GM04503 (cell line): ENCODE measurements at places on chromosomes 5 and 9.

- no peak for DNase-seq
These were observed 62.1 kb downstream of the CETN3 start for GRCh38 chr5:90347462-90347861.

GRCh38 chr5:180122875-180123274 is 51.3 kb upstream of the RNF130 start:
- no peak for DNase-seq

DNA sequence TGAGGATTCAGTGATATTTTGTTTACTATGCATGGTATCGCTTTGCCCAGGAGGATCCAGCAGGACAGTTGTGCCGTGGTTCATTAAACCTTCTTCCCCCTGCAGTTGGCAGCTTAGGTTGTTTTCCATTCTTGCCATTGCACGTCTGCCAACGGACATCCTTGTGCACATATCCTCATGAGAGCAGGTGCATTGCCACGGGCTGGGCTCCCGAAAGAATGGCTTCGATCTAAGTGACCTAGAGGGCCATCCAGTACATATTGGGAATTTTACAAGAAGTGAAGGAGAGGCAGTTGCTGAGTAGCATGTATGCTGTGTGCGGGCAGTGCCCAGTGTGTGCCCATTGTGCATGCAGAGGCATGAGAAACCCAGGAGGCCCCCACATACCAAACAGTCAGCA is 22.1 kb downstream of the HRH2 start:
- no peak for DNase-seq

DNA sequence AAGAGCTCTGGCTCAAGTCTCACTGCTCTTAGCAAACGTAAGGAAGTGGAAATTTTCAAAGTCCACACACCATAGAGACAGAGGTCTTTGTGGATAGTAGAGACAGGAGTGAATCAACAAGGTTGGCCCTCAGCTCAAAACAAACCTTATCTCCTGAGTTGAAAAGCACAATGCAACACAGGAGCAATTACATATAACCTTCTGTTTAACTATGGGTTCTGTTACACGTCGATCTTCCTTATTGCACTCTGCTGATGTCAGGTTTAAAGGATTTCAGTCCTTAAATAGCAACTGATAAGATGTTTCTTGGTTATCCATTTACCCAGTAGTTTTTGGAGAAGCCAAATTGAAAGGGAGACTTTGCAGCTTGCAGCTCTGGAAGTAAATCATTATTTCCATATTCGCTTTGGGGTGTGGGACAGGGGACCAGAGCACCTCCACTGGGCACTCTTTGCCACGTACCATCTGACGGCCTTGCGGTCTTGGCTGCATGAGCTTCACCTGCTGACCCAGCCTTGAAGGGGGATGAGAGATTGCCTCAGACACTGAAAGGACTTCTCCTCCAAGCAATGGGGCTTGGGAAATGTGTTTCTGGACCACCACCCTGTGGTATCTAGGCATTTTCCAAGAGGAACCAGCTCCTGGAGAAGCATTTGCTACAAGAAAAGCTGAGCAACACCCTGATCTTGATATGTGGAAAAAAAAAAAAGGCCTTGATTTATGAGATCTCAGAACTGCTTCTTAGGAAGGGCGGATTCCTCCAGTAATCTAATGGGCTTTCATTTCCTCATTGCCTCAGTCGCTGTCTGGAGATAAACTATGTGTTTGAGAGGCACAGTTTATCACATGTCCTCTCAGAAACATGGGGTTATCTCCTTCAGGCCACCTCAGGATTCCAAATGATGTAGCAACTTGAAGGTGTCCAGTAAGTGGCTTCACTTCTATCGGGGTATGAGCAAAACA is 56.2 kb upstream of the ZNF622 start:
- DNase-seq = no peak

GRCh38 chr5:177304392-177305119 is 957 bp downstream of the PRELID1 start:
- no peak for DNase-seq

- no peak for DNase-seq
These were observed 10.6 kb upstream of the SLC25A48 start for GRCh38 chr5:135823881-135824280.

GRCh38 chr9:136916330-136917184 is 28.0 kb downstream of the FBXW5 start:
- no peak for DNase-seq

GRCh38 chr9:36991516-36992134 is 42.4 kb downstream of the PAX5 start:
- no peak for DNase-seq

DNA sequence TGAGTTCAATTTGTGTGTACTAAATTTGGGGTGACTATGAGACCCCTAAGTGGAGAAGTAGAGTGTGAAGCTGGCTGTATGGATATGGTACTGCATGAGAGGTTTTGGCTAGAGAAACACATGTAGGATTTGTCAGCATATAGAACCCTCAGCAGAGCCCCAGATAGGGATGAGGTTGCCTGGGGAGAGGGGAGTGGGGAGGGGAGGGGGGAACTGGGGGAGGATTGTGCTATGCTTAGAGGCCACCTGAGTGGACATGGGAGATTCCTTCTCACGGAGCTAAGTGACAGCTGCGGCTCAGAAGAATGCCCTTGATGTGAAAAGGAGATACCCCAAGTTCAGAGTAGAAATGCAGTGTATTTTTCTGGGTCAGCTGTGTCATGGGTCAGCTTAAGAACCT is 11.2 kb downstream of the SLC22A5 start:
- DNase-seq = no peak
